ENCODE measurements at places on chromosomes 1 and 21.

DNA sequence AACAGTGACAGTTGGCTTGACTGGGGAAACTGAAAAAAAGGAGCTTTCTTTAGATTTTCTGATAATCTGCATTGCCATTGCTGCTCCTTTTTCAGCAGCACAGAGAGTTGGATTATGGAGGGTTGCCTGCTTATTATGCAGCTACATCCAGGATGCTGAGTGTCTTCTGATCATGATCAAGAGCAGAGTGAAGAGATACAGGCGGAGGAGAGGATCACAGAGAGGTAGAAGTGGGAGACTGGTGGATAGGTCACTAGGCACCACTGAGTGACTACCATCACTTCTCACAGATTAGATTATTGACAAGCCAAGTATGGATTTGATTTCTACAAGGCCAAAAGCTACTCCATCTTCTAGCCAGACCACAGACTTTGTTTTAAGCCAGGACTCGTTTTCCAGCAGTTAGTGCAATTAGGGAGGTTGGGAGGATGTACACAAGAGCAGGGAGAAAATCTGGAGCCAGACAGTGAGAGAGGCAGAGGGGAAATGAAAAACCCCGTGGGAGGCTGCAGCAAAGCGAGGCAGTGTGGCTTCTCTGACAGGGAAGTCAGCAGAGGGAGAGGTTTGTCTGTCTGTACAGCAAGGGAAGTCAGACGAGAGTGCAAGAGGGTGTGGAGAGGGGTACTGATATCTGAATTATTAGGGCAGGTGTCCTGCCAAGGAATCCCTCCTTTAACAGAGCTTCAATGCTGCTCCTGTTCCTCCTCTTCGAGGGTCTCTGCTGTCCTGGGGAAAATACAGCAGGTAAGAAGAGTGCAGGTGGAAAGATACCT, at the start of gene CD1E:
Gene CD1E, plus strand, starts transcription at position 592 of the 773 bp plus-strand sequence. Its CDS starts 95 bp downstream, at position 687.
- no peaks in the 10 kb centered on the region for H3K27me3 ChIP-seq
- H3K4me1 ChIP-seq, result no peaks in the 10 kb centered on the region
- H3K4me3 ChIP-seq, result no peak within 1 kb of the TSS
- no peak within 1 kb of the TSS for H3K27ac ChIP-seq
- H3K36me3 ChIP-seq, result no peaks in the 10 kb centered on the region

- H3K27ac ChIP-seq, result no peak overlapping the region
- DNase-seq, result no peak
- H3K4me3 ChIP-seq, result no peak overlapping the region
- peaks cover 2% of the 10 kb centered on the region for H3K4me1 ChIP-seq
- H3K36me3 ChIP-seq, result no peaks in the 10 kb centered on the region
These were observed 725.2 kb downstream of the LTN1 start for GRCh38 chr21:28267449-28267848.

- H3K36me3 ChIP-seq, result no peaks in the 10 kb centered on the region
- H3K27ac ChIP-seq, result no peak overlapping the region
- DNase-seq, result no peak
- no peaks in the 10 kb centered on the region for H3K4me1 ChIP-seq
- peaks cover 17% of the 10 kb centered on the region for H3K27me3 ChIP-seq
These were observed 42.3 kb upstream of the NFASC start for GRCh38 chr1:204828352-204828850.

DNA sequence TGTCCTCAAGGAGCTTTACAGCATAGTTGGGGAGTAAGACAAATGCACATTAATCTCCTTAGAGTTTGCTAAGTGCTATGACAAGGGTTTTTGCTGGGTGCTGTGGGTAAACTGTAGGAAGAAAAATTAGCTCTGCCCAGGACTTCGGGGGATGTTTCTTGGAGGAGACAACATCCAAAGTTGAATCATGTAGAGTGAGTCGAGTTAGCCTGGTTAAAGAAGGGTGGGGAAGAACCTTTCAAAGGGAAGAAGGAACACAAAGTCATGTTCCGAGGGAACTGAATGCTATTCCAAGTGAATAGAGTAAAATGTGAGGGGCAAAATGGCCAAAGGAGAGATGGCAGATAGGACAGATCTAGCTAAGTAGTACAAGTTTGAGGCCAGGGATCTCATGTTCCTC, 17.1 kb downstream of the SPRTN start:
- peaks cover 5% of the 10 kb centered on the region for H3K4me1 ChIP-seq
- no peaks in the 10 kb centered on the region for H3K27me3 ChIP-seq
- DNase-seq, result peak; percentile 24
- no peak overlapping the region for H3K4me3 ChIP-seq

DNA sequence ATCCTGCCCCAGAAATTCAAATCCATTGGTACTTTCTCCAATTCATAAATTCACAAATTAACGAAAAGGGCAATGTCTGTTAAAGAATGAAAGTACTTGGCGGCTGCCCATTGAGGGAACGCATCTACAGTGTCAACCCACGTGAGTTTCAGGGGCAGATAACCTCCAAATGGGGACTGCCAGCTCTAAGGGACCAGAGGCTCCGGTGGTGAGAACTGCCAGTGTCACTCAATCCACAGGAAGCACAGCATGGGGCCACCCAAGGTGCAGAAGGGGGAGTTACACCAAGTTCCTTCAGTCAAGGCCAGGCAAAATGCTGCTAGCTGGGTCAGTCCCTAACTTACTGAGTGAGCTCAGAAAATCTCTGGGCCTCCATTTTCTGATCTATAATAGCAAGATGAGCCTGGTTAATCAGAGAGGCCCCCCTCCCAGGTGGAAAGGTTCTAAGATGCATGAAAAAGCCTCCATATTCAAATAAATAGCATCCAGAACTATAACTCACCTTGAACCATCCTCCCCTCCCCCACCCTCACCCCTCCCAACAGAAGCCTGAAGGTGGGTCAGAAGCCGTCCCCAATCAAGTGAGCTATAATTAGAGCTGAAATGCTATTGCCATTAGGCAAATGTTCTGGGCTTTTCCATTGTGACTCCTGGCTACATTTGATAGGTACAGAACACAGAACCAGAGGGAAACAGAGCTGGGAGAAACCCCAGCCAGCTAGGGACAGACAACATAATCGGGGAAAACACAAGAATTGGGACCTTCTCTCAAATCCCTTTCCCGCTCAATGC, 41.7 kb downstream of the LRP8 start:
- no peaks in the 10 kb centered on the region for H3K27me3 ChIP-seq
- peaks cover 2% of the 10 kb centered on the region for H3K36me3 ChIP-seq
- no peaks in the 10 kb centered on the region for H3K4me1 ChIP-seq
- DNase-seq, result no peak

Measured in IMR-90 (cell line).